ENCODE measurements at places on chromosomes 4 and X. TPM values are rescaled to one million over a fixed set of nuclear protein-coding genes. Genes with fewer than 3 reads are reported as not detected.

Gene PRDM8
- 8.5 TPM for total RNA-seq

Gene FAM9B
- not detected for total RNA-seq

Gene ETNPPL
- total RNA-seq = not detected

- DNase-seq = no peak
These were observed 855 bp upstream of the DHRSX start for GRCh38 chrX:2501559-2502102.

- no peak for DNase-seq
These were observed 165.3 kb upstream of the FTHL17 start for GRCh38 chrX:31237189-31237588.

DNA sequence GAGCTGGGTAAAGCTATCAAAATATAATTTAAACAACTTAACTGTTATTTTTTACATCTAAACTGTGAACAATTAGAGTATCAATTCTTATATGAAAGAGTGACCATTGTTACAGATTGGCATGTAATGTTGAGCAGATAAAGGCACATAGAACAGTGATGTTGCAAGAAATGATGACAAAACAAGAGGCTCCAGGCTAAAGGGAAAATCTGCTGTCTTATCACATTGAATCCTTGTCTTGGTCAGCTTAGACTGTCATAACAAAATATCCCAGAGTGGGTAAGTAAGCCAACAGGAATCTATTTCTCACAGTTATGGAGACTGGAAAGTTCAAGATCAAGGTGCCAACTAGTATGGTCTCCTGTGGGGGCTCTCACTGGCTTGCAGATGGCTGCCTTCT is 154.1 kb upstream of the PPP3CA start:
- no peak for DNase-seq

Data from SJSA1 (cell line).